Activated CD8-positive, alpha-beta T cell treated with anti-CD3 and anti-CD28 coated beads for 36 hours (primary cell): ENCODE measurements at places on chromosomes 5 and 9.

DNA sequence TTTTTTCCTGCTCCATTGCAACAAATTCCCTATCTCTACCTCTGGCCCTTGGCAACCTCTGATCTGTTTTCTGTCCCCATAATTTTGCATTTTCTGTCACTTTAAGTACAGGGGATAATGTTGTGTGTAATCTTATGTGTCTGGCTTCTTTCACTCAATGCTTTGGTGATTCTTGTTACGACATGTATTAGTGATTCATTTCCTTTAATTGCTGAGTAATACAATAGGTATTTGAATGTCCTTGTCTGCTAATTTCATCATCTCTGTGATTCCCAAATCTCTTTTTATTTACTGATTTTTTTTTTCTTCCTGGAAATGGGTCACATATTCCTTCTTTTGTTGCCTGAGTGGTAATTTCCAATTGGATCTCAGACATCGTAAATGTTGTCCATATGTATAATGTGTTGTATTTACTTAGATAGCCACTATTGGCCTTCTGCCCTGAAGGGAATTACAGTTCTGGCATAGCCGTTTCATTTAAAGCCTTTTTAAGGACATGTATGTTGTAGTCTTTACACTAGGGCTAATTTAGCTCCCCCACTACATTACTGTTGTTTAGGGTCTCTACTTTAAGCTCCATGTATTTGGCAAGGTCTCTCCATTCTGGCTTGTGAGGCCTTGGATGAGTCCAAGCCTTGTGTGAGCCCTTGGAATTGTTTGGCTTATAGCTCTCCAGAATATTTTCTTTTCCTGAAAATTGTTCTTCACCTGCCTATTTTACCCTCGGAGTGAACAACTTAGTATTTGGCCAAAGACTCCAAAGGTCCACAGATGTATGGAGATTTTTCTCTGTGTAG, 683.8 kb downstream of the LRRC70 start:
- DNase-seq = no peak

DNA sequence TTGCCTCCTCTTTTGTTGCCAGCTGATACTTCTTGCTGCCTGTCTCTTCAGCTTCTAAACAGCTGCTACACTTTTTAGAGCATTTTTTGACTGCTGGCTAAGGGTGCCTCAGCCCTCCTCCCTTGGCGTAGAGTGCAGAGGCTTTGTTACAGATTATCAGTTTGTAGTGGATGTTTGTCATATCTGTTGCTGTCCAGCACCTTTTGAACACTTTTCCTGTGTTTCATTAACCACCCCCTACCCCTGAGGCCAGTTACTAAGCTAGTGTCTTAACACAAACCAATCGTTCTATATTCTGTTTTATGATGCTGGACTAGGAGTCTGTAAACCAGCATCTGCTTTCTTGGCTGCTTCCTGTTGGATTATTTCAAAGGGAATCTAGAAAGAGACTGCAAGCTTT, 441.5 kb downstream of the DNAH5 start:
- no peak for DNase-seq

DNA sequence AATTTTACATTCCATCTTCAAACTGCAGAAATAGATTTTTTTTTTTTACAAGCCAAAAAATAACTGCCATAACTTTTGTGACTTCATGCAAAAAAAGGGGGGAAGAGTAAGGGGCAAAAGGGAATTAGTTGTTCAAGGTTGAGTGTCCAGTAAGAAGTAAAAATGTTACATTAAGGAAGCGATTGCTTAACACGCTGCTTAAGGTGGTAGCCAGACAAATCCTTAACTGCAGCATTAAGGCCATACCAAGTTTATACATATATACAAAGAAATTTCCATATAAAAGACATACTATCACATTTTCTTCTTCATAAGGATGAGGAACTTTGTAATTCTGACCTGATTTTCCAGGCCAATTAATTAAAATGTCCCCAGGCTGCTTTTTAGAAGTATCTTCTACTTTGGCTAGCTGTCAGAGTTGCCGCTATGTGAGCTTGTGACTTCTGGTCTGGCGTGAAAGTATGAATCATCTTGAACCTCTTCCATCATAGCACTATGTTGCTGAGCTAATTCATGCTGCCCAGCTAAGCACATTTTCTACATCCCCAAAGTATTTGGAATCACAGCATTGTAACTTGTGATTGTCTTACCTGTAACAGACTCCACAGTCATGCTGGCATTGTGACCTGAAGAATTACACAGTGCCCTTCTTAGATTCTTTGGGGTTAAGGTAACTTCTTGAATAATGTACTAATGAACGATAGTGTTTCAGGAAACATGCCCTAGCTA, 40.0 kb downstream of the G3BP1 start:
- no peak for DNase-seq

DNA sequence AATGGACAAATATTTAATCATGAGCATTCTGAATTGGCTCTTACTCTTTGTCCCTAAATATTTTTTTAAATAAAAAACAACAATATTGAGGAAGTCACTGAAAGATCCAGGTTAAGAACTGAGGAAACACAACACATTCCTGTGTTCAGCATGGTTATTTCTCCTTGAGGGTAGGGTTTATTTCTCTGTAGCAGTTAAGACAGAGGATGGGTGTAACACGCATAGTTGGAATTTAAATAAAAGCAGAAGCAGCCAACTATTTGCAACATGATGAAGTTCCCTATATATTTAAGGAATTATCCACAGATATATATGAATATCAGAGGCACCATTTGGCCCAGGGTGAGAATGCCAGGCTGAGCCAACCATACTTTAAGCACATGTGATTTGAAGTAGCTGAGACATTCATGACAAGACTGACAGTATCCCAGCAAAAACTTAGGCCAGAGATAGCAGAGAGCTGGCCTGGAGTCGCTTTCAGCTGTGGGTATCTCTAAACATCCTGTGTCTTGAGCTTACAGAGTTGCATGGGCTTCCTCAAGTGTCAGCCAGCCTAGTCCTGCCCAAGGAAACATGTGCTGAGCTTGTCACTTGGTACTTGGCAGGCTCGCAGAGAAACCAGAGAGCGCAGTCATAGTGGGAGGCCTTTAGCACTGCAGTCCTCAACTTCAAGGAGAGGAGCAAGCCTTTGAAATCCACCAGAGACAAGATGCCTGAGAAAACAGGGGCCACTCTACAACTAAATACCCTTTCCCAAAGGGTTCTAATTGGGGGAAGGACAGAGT, 43.6 kb downstream of the SEMA5A start:
- no peak for DNase-seq

- no peak for DNase-seq
These were observed 107.1 kb downstream of the PHF2 start for GRCh38 chr9:93683331-93684134.

DNA sequence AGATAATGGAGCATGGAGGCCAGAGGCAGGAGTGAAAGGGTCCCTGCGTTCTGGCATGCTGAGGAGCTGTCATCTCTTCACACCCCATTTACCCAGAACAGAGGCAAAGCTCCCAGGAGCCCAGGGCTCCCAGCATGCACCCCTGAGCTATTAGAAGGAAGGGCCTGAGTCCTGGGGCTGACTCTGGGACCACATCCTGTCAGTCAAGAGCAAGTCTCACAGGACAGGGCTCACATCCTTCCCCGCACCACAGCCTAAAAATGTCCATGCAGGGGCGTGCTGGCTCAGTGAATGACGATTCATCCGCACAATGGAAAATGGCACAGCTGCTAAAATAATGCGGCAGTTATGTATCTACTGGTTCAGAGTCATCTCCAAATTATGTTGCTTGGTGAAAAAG, 31.4 kb downstream of the CAMK2A start:
- DNase-seq = peak; percentile 11

DNA sequence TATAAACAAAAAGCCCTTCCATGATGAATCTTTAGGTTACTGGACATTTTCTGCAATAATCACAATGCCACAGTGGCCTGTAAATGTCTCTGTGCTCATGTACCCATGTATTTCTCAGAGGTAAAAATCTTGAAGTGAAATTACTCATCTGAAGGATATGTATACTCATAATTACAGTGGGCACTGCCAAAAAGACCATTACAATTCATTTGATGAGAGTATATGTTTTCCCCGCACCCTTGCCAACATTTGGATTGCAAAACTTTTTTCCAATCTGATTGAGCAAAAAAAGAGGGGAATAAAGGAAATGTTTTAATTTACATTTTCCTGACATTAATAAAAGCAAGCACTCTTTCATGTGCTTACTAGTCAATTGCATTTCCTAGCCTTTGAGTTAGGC, 110.5 kb downstream of the EPB41L4A start:
- DNase-seq = no peak

GRCh38 chr5:177256296-177256695, 47.2 kb downstream of the RAB24 start:
- DNase-seq = no peak

DNA sequence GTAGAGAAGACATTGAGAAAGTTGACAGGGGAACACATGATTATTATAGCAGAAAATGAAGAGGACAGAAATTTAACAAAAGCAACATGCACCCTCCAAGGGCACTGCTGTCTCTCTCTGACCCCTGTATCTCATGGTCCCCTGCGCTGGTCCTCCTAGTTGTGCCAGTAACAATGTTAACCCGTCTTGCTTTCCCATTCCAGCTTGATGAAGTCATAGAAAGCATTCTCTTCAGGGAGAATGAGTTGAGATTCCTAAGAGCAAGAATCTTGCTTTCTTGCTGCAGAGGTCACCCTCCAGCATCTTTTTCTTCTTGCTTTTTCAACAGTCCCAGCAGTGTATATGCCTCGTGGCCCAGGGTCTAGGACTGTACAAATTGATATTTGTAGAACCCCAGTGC, 279.6 kb upstream of the ADAMTSL1 start:
- no peak for DNase-seq

DNA sequence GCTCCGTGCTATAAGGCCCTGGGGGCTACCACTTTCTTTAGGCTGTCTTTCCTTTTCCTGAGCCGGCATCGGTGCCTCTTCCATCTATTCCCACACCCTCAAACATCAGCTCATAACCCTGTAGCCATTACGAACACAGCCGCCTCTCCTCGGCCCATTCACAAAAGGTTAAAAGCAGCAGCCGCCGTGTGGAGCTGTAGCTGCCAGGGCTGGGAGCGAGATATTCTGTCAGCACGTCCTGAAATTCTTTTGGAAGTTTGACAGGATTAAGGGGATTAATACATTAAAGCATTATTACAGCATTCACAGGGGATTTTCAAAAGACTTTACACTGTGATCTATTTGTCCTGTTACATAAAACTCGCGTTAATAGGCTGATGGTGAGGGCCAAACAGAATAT, 428.2 kb downstream of the CDK5RAP2 start:
- DNase-seq = no peak
